Activated T-cell treated with anti-CD3 and anti-CD28 coated beads for 4 hours (primary cell): ENCODE measurements at places on chromosomes 11 and 22.

DNA sequence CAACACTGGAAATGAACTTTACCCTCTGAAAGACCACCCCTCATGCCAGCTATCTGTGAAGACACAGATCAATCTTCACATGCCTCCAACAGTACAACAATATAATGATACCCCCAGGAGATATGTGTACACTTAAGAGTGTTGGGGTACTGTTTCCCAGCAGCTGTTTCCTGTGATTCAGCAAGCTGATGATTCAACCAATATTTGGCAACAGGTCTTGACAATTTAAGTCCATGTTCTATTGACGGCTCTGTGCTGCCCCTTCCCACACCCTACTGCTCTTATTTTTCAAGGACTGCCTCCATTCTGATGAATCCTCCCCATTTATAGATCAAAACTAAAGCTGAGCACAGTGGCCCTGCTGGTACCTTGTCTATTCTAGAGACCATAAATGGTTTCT lies 6.6 kb downstream of the SNX19 start:
- DNase-seq = no peak

DNA sequence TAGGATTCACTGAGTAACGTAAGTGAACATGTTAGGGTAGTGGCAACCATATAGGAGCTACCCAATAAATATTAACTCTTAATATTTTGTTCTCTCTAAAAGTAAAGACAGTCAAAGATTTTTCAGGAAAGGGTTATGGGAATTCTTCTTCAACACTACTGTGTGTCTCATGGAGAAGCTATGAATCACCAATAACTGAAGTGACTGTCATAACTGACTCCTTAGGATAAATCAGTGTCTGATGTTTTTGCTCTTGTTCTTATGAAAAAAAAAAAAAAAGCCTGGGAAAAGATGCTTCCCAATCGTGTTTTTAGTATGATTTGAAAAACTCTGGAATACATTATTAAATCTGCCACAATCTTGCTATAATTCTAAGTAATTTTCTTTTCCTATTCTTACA lies 111.2 kb upstream of the CEP126 start:
- no peak for DNase-seq

GRCh38 chr22:19855504-19856409 lies 1.1 kb upstream of the GNB1L start:
- peak; percentile 35 for DNase-seq

DNA sequence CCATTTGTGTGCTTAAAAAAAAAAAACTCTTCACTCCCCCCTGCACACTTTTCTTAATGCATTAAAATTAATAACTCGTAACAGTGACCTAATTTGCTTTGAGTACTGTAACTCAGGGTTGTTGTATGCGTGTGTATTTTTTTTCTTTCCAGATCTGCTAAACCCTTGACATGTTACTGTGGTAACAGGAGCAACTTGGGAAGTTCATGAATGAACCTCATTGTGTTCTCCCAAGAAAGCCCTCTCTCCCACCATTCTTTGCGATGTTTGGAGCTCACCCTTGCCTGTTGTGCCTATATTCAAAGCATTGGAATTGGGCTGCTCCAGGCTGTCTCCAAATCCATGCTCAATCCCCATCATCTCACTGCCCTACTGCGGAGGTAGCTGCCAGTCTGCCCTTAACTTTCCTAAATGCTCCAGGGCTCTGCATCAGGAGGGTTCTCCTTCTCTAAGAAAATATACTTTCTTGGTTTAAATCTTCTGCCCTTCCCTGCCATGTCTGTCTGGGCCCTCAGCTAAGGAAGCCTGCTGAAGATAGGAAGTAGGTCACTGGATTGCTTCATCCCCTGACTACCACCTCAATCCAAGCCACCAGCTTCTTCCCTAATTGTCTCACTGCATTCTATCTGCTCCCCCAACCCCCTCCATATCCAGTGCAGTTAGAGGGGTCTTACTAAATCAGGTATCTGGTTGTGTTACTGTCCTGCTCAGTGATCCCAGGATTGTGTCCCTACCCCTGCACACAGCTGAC lies 70.3 kb downstream of the KIRREL3 start:
- DNase-seq = no peak

- DNase-seq = no peak
These were observed 1.9 kb downstream of the ACR start for GRCh38 chr22:50739894-50740293.

GRCh38 chr11:102204174-102204573 lies 93.9 kb downstream of the YAP1 start:
- no peak for DNase-seq

DNA sequence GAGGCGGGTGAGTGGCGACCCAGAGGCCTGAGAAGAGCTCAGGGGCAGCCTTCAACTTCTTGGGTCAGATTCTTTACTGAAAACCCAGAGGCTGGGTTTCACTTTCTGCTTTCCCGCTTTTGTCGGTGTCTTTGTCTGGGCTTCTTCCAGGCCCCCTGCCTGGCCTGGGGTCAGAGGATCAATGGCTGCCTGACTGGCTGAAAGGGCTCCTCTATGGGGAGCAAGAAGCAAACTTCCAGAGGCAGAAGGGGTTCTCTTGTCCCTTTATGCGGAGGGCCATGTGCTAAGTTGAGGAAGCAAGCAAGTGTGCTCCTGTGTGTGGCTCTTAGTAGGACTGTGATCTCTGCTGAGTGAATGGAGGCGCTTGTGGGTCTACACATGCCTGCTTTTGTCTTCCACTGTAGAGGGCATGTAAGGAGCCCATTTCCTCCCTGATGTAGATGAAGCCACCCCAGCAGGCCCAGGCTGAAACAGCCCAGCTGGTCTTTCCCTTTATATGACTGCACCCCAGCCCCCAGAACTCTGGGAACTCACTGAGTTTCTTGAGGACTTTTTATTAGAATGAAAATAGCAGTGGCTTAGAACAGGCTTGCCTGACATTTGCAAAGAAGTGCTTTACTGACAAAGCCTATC lies 1.0 kb upstream of the PKNOX2 start:
- DNase-seq = no peak

- no peak for DNase-seq
These were observed 83.7 kb downstream of the CACNG2 start for GRCh38 chr22:36619797-36620399.

DNA sequence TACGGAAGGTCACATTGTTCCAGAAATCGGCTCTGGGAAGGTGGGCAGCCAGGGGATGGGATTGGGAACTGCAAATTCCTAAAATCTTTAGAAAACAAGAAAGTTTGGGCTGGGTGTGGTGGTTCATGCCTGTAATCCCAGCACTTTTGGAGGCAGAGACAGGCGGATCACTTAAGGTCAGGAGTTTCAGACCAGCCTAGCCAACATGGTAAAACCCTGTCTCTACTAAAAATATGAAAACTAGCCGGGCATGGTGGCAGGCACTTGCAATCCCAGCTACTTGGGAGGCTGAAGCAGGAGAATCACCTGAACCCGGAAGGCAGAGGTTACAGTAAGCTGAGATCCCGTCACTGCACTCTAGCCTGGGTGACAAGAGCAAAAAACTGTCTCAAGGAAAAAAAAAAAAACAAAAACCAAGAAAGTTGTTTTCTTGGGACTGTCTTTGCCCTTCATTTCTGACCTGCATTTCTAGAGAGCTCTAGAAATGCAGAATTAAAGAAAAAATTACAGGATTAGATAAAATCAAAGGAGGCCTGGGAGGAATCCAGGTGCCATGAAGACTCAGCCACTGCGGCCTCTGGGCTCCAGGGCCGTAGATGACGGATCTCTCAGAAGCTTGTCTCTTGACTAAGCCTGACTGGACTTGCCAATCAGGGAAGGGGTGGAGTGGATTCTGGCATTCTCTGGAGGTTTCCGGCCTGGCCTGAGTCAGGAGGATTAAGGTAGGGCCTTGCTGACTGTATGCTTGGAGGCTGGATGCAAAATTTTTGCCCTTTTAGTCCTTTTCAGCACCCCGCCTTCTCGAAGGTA lies 5.3 kb upstream of the MALAT1 start:
- DNase-seq = no peak

DNA sequence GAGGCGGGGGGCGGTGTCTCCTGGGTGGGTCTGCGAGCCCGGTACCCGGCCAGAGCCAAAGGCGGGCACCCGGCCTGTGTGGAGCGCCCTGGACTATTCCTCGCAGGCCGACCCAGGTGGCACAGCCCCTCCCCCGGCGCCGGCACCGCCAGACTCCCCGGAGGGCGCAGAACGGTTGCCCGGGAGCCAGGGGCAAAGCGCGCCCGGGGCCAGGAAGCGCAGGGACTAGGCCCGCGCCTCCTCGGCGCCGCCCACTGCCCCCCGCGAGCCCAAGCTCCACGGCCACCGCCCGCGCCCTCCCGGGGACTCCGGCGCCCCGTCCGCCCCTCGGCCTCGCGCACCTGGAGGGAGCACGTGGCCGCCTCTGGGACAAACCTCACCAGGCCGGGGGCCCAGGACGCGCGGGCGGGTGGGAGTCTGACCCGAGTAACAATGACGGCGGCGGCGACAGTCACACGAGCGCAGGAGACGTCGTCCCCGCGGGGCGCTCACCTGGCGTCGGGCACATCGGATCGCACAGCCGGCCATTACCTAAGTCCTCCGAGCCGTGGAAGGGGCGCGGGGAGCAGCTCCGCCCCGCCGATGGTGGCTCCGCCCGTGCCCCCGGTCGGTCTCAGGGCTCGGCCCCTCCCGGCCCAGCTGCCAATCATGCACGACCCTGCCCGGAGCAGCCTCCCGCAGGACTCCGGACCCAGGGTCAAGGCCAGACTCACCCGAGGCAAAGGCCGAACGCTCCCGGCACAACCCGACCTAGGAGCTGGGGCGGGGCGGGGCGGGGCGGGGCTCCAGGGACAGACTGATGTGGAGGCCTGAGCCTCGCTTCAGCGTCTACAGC lies 7.4 kb downstream of the PLXNB2 start:
- DNase-seq = no peak

- no peak for DNase-seq
These were observed 65.1 kb upstream of the LRRC55 start for GRCh38 chr11:57116654-57117053.
